Activated CD4-positive, alpha-beta T cell treated with anti-CD3 and anti-CD28 coated beads, Interleukin-2, Interleukin-6, amounts not matched to agents 100 ng/mL and 50 ng/mL, durations not matched to agents 16 hours and 8 hours (primary cell): ENCODE measurements at places on chromosomes 1 and 21.

GRCh38 chr1:247482747-247483146 is 24.8 kb upstream of the OR2B11 start:
- no peak for DNase-seq

DNA sequence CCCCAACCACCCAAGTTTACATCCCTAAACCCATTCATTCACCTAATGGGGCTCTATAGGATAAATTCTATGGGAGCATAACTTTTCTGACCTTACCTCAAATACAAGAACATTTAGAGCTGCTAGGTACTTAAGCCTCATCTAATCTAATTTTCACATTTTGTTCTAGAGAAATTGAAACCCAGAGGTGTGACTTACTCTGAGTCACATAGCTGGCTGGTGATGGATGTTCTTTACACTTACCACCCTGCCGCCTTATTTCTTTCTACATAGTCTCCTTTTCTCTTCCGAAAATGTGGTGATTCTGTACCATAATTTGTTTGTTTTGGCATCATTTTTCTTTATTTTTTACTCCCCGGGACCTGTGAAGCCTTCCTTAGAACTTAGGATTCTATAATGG is 20.3 kb downstream of the TIPRL start:
- no peak for DNase-seq

GRCh38 chr1:240649733-240650721 is 38.1 kb upstream of the GREM2 start:
- no peak for DNase-seq

GRCh38 chr1:190663962-190664361 is 186.3 kb upstream of the BRINP3 start:
- DNase-seq, result no peak

- DNase-seq, result no peak
Measured at GRCh38 chr1:202857136-202857610, 31.8 kb downstream of the RABIF start.

DNA sequence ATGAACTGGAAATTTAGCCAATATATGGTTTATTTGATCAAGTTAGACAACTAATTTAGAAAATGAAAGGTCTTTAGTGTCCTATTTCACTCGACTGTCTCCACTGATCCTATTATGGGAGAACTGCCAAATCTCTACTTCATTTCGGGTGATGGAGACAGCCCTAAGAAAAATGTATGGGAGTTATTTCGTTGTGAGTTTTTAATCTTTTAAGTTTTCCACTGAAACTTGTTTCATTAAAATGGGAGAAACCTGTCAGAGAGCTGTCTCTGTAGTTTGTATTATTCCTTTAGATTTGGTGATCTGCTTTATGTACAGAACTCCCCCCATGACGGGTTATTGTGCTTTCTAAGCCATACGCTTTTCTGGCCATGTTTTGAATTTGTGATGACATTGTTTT is 899.7 kb downstream of the ADGRL2 start:
- no peak for DNase-seq

DNA sequence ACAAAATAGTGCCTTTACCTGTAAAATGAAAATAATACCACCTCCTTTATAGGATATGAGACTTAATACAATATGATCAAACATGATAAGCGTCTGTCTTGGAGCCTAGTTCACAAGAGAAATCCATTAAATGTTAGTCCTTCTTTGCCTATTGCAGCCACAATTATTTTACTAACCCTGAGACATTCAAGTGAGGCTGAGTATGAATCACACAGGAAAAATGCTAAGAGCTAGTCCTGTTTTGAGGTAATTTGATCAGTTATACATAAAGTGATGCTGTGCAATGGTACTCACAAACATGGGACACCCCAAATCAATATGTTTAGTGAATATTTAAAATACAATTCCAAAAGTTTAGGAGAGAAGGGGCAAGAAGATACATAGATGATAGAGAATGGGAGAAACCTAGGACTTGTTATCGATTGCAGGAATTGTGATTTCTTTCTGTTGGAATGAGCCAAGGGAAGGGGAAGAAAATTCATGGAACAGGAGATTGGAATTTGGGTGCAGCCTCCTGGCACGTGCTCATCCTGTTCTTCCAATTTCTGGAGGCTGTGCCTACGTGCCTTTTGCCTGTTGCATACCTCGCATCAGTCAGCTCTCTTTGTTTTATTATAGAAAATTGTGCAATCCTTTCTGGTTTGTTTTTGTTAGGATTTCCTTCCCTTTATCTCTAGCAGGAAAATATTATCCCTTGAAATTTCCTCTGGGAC is 39.9 kb upstream of the BACH1 start:
- DNase-seq, result no peak

DNA sequence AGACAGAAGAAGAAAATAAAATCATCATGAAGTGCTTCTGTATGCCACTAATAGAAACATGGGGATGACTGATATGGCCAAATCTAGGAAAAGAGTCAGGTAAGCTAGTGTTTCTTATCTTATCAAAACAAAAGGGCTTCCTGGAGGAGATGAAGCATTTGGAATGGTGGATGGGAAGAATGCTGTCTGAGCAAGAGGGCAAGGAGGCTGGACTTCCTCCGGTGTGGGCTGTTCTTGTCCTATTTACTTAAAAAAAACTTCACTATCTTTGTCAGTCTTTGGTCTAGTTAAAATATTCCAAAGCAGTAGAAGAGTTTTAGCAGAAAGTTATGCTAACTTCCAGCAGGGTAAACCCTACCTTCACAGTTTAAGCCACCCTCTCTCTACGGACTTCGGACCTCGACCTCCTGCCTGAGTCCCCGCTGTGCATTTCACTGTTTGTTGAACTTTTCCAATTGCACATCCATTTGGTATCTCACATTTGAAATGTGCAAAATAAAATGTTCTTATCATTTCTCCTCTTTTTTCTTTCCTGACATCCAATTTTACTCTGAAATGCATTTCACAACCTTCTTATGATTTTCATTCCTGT is 64.8 kb upstream of the TSPAN2 start:
- no peak for DNase-seq

DNA sequence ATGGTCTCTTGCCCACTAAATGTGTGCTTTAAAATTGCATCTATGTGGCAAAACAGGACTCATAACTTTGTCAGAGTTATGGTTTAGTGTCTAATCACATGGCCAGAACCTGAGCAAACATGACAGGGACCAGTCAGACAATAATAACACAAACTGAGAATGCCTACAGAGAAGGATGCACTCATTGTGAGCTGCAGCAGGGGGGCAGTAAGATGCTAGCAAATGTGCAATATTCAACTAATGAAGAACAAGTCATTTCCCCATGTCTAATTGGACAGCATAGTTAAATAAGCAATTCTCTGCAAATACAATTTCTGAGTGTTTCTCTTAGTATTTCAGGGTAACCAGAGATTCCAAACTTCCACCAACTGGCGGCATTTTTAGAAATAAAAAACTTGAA is 30.8 kb downstream of the SPAG17 start:
- DNase-seq, result no peak

- DNase-seq, result no peak
Measured at GRCh38 chr1:156019946-156020292, 832 bp downstream of the SSR2 start.

DNA sequence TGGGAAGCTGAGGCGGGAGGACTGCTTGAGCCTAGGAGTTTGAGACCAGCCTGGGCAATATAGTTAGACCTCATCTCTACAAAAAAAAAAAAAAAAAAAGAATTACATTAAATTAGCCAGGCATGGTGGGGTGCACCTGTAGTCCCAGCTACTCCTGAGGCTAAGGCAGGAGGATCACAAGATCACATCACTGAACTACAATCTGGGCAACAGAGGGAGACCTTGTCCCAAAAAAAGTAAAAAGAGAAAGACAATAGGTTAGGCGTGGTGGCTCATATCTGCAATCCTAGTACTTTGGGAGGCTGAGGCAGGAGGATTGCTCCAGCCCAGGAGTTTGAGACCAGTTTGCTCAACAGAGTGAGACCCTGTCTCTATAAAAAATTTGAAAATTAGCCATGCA is 130.3 kb downstream of the TIAM1 start:
- DNase-seq, result no peak

GRCh38 chr21:27359141-27359540 is 392.3 kb upstream of the ADAMTS5 start:
- no peak for DNase-seq
